ENCODE measurements at places on chromosomes 11 and 22.
A peak's percentile ranks its signal among the peaks of the same experiment; 100 is the strongest.

DNA sequence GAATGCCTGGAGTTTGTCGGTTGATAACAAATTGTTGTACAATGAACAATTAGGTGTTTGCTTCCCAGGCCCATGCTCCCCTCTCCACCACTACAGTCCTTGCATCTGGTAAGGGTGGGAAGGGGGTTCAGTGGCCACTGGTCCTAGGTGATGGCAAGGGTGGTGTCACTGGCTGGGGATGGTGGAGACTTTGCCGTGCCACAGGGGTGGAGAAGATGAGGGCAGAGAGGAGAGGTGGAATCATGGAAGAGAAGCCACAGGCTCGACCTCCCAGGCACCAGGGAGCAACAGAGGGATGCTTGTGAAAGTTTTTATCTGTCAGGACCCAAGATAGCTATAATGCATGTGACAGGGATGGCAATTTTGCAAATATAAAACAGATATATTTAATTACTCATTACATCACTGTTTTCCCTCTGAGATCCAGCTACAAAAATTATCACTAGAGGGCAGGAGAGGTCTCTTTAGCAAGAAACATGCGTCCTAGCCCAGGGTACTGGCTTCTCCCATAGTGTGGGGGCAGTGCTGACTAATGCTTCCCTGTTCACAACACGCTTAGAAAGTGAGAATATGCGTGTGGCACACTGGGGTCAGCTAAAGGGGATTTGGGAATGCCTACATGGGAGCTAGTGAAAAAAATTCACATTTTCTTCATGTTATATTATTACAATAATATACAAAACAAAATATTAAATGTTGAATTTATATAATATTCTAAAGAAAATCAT, 49.0 kb upstream of the AMPD3 start:
- H3K36me3 ChIP-seq: no peaks in the 10 kb centered on the region
- peak; percentile 50 for DNase-seq
- no peak overlapping the region for H3K4me3 ChIP-seq
- peaks cover 38% of the 10 kb centered on the region for H3K4me1 ChIP-seq
- H3K27ac ChIP-seq: no peak overlapping the region

- no peak overlapping the region for H3K27ac ChIP-seq
- peak; percentile 10 for DNase-seq
- no peak overlapping the region for H3K4me3 ChIP-seq
- no peaks in the 10 kb centered on the region for H3K27me3 ChIP-seq
- no peaks in the 10 kb centered on the region for H3K4me1 ChIP-seq
Observed at GRCh38 chr22:41762980-41763779, 37.3 kb upstream of the CCDC134 start.

DNA sequence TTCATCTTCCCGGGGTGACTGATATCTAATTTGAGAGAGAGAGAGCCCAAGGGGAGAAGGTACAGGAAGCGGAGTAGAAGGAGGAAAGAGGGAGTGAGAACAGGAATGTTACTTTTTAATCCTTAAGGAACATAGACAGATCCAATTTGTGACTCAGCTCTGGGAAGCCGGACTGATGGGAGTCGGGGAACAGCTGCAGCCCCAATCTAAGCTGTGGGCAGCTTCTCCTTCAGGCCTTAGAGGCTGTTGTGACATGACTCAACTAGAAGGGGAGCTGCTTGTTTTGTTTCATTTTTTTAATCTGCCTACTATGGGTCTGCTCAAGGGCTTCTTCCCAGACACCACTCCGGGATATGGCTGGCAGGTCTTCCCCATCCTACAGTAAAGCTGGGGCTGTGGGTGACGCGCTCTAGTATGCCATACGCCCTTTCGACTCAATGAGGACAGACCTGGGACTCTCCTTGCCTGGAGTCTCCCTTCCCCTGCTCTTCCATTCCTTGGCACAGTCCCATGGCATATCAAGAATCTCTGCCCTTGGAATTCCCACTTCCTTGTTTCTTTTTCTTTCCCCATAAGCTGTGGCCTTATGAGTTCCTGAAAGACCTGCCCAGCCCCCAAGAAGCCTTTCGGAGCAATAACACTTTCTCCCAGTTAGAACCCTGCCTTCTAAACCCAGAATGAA, 103.3 kb upstream of the AKIP1 start:
- no peak for DNase-seq
- H3K27me3 ChIP-seq: peaks cover 6% of the 10 kb centered on the region
- no peak overlapping the region for H3K4me3 ChIP-seq
- peaks cover 5% of the 10 kb centered on the region for H3K4me1 ChIP-seq
- H3K36me3 ChIP-seq: no peaks in the 10 kb centered on the region

- H3K4me1 ChIP-seq: no peaks in the 10 kb centered on the region
- H3K36me3 ChIP-seq: no peaks in the 10 kb centered on the region
- DNase-seq: no peak
- no peak overlapping the region for H3K27ac ChIP-seq
- no peaks in the 10 kb centered on the region for H3K27me3 ChIP-seq
Observed at GRCh38 chr11:18463439-18463838, 7.8 kb downstream of the LDHAL6A start.

GRCh38 chr22:39664485-39665200, 94.1 kb downstream of the CACNA1I start:
- H3K27ac ChIP-seq: no peak overlapping the region
- peaks cover 15% of the 10 kb centered on the region for H3K27me3 ChIP-seq
- DNase-seq: no peak
- peaks cover 21% of the 10 kb centered on the region for H3K4me1 ChIP-seq

DNA sequence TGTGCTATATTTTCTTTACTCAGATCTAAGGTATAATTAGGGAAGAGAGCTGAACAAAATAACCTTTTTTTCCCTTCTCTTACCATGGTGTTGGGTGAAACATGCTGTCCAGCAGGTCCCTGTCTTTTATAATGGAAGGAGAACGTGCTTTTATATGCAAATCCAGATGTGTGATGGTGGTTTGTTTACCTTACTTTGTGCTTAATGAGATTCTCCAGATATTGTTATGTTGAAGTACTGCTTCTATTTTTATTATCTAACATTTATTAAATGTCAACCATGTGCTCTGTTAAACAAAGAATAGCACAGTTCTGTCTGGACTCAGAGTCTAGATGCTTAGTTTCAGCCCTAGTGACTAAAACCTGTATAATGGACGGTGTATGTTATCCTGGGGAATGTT, 10.1 kb upstream of the GRIK4 start:
- H3K4me3 ChIP-seq: no peak overlapping the region
- no peak overlapping the region for H3K27ac ChIP-seq

Measured in immature natural killer cell (primary cell).